Right atrium auricular region (tissue), 2 donors: ENCODE measurements at places on chromosomes 16 and 17.
A peak's percentile ranks its signal among the peaks of the same experiment; 100 is the strongest.

GRCh38 chr17:146546-146945, 9.2 kb downstream of the SCGB1C2 start:
- no peak overlapping the region for H3K4me3 ChIP-seq
- H3K36me3 ChIP-seq = no peaks in the 10 kb centered on the region
- H3K27me3 ChIP-seq = no peaks in the 10 kb centered on the region
- no peaks in the 10 kb centered on the region for H3K4me1 ChIP-seq

GRCh38 chr16:86427433-86427851, 82.9 kb upstream of the FOXF1 start:
- no peaks in the 10 kb centered on the region for H3K27me3 ChIP-seq
- no peaks in the 10 kb centered on the region for H3K36me3 ChIP-seq
- H3K4me1 ChIP-seq = no peaks in the 10 kb centered on the region
- H3K4me3 ChIP-seq = no peak overlapping the region

DNA sequence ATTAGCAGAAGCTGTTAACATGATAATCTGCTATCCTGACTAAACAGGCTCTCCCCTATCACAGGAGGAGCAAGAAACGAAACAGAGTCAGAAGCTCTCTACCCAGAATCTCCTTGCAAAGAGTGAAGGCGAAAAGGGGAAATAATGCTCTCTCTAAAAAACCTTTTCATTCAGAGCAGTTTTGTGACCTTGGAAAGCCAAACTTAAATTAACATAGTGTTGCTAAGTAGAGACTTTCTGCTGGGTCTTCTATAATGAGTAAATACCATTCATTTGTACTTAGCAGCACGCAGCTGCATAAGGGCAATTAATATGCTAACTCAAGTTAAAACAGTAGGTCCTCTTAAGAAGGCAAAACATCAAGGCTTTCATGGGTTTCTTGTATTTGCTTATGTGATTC, 101.7 kb upstream of the GPR139 start:
- no peaks in the 10 kb centered on the region for H3K4me1 ChIP-seq
- no peak for DNase-seq
- H3K4me3 ChIP-seq = no peak overlapping the region
- no peak overlapping the region for H3K27ac ChIP-seq

DNA sequence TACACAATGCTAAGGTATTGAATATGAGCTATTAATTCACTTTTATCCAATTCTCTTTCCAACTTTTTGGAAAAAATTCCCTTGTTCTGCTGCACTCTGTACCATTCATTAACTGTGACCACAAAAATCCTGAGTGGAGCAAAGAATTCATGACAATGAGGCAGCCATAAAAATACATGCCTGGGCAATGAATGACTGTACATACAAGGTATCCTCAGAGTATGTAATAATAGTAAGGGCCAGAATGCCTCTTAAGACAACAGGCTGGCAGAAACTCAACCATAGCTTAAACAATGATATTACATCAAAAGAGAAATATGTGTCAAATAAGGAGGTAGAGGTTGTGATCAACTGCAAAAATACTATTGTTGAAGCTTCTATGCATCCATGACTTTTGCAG, 74.7 kb upstream of the CA10 start:
- DNase-seq = no peak
- no peaks in the 10 kb centered on the region for H3K36me3 ChIP-seq
- H3K4me3 ChIP-seq = no peak overlapping the region
- no peaks in the 10 kb centered on the region for H3K4me1 ChIP-seq

GRCh38 chr17:27402943-27403342, 53.3 kb upstream of the KSR1 start:
- H3K36me3 ChIP-seq = no peaks in the 10 kb centered on the region
- peaks cover under 1% of the 10 kb centered on the region for H3K4me1 ChIP-seq
- no peaks in the 10 kb centered on the region for H3K27me3 ChIP-seq
- H3K27ac ChIP-seq = no peak overlapping the region

- DNase-seq = peak; percentile 46
- peak overlapping the region; percentile 64 for H3K4me3 ChIP-seq
- peaks cover 23% of the 10 kb centered on the region for H3K36me3 ChIP-seq
- H3K27me3 ChIP-seq = no peaks in the 10 kb centered on the region
- peaks cover 20% of the 10 kb centered on the region for H3K4me1 ChIP-seq
Observed at GRCh38 chr17:32341141-32341856, 674 bp downstream of the C17orf75 start.

GRCh38 chr16:69520800-69521602, 44.8 kb upstream of the NFAT5 start:
- DNase-seq = no peak
- H3K4me1 ChIP-seq = no peaks in the 10 kb centered on the region
- H3K36me3 ChIP-seq = no peaks in the 10 kb centered on the region
- H3K4me3 ChIP-seq = no peak overlapping the region
